ENCODE measurements at places on chromosomes 5 and 9.

DNA sequence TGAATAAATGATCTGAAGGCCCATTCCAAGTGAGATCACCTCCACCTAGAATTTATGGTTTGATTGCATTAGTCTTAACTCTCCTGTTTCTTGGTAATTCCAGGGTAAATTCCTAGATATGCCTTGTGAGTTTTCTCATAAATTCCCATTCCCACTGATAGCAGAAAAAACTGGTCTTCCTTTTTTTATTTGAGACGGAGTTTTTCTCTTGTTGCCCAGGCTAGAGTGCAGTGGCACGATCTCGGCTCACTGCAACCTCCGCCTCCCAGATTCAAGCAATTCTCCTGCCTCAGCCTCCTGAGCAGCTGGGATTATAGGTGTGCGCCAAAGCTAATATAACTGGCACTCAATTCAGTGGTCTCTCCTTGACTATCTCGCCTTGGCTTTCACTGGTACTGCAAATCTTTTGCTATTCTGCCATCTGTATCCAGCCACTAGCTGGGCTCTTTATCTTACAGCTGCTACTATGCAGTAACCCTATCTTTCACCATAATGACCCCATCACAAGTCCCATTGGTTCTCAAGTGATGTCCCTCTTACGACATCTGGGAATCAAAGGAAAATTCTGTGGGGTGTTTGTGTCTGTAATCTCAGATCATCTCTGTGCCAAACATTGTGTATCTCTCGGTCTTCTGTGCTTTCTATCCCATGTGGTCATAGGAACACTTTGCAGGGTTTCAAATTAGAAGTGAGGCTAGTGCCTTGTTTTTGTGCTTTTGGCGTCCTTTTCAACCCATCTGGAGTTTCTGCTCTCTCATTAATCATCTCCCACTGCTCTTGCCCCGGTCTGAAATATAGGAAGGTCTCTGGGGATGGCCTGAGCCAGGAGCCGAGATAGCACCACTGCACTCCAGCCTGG is 14.4 kb downstream of the HNRNPK start:
- DNase-seq: no peak

- no peak for DNase-seq
Measured at GRCh38 chr9:15570769-15571168, 17.9 kb downstream of the CCDC171 start.

DNA sequence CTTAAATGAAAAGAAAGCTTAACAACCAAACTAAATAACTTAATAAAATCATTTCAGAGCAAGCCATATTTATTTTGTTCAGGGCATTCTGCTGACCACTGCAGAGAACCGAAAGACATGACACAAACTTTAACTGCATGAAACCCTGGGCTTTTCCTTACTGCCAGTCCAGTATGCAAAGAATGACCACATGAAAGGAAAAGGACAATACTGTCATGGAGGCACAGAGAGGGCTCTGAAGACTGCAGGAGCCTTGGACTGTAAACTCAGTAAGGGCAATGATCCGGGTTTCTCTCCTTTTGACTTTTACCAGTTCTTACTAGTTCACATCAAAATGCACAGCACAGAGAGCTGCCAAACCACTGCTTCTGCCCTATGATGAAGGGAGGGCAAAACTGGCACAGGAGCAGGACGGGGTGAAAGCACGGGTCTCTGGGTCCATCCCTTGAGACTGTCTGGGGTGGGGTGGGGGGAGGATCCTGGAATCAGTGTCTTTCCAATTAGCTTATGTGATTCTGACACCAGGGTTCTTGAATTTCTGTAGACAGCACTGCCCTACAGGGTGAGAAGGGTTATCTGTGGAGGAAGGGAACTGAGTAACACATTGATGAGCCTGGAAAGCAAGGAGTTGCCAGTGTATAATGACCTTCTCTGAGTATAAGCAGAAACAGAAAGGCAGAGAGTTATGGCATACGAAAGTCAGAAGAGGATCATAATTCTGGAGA is 44.7 kb downstream of the RNF130 start:
- DNase-seq: no peak

- no peak for DNase-seq
Measured at GRCh38 chr5:139177809-139178588, 20.2 kb downstream of the SIL1 start.

DNA sequence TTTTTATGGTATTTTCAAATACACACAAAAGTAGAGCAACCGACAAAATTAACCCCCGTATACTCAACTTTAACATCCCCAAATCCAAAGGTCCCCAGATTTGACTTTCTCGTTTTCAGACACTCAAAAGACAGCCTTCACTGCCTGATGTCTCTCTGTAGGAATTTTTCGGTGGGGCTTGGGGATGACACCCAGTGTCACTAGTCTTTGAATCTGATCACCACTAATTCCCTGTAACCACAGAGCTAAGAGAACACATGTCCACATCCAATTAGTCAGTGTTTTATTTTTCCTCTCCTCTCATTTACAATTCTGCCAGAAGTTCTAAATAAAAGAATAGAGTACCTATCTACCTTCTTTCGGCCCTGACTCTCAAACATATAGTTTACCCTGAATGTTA is 324.6 kb downstream of the ARL15 start:
- no peak for DNase-seq

GRCh38 chr9:76629205-76629990 is 134.8 kb upstream of the PCA3 start:
- no peak for DNase-seq

DNA sequence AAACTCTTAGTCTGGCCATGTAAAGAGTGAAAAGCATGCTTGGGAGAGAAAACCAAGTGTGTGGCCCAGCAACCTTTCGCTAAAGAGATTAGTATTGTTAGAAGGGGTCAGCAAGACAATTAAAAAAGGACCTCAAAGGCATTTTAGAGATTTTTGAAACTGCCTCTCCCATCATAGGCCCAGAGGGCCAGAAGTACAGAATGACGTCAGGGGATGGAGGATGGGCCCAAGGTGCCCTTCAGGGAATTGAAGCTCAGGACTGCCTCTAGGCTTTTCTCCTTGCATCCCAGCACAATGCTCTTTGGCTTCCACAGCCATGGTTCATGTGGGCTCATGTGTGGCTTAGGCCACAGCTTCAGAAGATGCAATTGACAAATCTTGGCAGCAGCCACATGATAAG is 287.0 kb upstream of the COX7C start:
- DNase-seq: no peak

DNA sequence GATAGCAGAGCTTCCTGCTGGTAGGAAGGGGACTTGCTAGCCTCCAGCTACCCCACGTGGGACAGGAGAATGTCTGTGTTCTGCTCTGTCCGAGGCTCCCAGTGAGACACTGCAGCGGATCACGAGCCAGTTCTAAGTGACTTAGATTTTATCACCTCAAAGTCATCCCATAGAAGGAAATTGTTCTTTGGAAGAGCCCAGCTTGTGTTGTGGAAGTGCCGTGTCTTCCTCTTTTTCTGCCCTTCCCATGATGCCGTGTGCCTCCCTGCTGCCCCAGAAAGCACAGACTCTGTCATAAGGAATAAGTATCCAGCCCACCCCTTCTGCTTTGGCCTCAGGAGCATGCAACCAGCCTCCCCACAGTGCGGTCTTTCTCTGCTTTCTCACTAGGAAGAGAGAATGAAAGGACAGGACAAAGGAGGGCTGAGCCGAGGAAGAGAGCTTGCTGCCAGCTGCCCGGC is 35.6 kb downstream of the RUFY1 start:
- no peak for DNase-seq

GRCh38 chr5:50856401-50857119 is 190.1 kb downstream of the PARP8 start:
- DNase-seq: no peak

DNA sequence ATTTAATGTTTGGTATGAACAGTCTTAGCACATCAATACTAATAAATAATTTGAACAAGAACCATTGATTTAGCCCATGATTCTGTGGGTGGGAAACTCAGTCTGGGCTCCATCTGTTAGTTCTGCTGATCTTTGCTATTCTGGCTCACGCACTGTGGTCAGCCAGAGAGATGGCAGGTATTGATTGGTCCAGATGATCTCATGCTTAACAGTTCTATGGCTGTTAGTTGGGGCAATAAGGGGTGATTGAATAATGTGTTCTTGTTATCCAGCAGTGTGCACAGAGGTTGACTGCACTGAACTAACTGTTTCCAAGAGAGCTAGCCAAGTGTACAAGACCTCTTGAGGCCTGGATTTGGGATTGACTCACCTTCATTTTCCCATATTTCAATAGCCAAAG is 824.3 kb downstream of the SEMA5A start:
- no peak for DNase-seq

- peak; percentile 17 for DNase-seq
Measured at GRCh38 chr9:2657427-2657826, 35.8 kb downstream of the VLDLR start.

DNA sequence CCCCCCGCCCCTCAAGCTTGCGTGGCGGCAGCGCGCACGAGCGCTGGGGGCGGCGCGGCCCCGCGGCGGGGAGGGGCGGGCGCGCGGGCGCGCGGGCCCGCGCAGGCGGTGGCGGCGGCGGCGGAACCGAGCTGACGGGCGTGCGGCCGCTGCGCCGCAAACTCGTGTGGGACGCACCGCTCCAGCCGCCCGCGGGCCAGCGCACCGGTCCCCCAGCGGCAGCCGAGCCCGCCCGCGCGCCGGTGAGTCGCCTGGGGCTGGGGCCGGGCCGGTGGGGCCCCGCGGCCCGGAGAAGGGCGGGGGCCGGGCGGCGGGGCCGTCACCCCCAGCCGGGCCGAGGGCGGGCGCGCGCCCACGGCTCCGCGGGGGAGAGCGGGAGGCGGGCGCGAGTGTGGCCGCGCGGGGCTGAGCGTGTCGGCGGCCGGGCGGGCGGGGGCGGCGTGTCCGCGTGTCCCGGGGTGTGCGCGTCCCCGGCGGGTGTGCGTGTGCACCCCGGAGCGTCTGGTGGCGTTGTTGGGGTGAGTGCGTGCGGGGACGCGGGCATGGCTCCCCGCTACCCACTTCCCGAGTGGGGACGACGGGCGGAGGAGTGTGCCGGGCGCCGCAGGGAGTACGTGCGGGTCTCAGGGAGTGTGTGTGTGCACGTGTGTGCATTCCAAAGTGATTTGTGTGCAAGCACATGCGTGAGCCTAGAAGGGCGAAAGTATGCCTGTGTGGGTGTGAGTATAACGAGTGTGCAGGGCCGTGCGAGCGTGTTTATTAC is at the start of gene NEK6:
Gene NEK6, plus strand, starts transcription at position 106 of the 763 bp plus-strand sequence. CDS start 44,016 bp downstream, outside the sequence.
- peak; percentile 31 for DNase-seq

- DNase-seq: no peak
Measured at GRCh38 chr5:21615195-21615765, 1237.9 kb downstream of the CDH12 start.

DNA sequence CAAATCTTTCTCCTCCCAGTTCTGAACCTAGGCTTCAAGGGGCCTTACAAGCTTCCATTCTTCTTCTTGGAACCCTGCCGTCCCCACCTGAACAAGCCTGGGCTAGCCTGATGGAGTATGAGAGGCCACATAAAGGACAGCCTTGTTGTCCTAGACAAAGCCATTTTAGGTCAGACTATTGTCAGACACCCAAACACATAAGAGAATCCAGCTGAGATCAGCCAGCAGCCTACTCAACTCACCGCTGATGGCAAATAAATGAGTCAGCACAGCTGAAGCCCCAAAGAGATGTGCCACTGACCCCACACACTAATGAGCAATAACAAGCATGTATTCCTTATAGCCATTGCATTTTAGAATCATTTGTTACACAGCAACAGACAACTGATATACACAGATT is 33.8 kb downstream of the SVEP1 start:
- DNase-seq: no peak

DNA sequence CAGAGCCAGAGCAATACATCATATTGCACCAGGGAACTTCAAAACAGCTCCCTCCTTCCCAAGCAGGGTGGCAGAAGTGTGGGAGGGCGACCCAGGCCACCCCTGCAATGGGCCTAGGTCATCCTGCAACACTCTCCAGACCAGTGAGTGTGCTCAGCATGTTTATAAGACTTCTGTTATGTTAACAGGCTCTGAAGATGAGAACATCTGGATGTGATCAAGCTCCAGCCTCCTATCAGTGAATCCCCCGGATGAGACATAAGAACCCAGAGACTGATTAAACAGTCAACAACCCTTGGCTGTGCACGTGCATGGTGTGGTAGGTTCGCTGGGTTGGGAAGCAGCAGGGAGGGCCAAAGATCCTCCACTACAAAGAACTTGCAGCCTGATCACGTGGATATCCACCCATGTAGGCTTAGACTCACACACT is 63.3 kb downstream of the ABCA1 start:
- no peak for DNase-seq

DNA sequence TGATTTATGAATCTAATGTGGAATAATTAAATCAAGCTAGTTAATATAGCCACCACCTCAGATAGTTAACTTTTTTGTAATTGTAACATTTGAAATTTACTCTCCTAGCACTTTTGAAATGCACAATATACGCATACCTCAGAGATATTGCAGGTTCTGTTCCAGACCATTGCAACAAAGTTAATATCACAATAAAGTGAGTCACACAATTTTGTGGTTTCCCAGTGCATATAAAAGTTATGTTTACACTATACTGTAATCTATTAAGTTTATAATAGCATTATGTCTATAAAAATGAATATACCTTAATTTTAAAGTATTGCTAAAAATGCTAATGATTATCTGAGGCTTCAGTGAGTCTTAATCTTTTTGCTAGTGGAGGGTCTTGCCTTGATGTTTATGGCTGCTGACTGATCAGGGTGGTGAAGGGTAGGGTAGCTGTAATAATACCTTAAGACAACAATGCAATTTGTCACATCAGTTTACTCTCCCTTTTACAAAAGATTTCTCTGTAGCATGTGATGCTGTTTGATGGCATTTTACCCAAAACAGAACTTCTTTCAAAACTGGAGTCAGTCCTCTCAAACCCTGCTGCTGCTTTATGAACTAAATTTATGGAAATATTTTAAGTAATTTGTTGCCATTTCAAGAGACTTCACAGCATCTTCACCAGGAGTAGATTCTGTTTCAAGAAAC is 235.1 kb upstream of the ADAMTSL1 start:
- no peak for DNase-seq

GRCh38 chr5:179170606-179171005 is 110.4 kb downstream of the ZNF354C start:
- no peak for DNase-seq

GRCh38 chr5:180787711-180788431 is 14.7 kb downstream of the MGAT1 start:
- no peak for DNase-seq

DNA sequence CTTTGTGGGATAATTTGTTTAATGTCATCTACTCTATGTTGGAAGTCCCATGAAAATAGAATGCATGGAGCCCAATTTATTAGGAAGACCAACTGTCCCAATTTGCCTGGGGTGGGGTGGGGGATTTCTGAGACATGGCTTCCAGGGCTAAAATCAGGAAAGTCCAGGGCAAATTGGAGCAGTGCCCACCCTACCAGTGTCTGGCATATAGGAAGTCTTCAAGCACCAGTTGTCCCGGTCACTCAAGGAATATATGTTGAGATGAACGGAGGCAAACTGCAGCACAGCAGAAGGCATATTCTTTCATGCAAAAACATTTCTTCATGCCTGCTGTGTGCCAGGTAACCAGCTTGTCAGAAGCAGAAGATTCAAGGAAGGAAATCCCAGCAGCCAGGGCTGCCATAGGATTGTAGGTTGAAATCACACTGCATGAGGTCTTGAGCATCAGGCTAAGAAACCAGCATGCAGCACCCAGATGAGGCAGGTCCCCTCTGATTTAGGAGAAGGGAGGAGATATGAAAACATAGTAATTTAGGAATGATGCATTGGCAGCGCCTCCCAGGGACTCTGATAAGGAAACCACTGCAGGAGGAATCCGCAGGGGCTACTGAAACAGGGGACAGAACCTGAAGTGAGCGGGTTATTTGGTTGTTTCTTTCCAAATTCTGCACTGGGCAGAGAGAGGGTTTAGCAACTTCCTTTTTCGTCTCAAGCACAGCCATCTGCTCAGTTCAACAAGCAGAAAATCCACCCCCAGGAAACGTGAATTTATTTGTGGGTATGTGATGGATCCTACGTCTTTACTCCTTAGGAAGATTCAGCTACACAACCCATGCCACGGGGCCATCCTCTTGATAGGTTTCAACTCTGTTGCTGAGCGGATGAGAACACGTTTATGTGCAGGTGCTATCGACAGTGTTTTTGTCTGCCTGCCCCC is 112.6 kb upstream of the CPEB4 start:
- DNase-seq: no peak

Measured in activated CD4-positive, alpha-beta T cell treated with anti-CD3 and anti-CD28 coated beads for 48 hours (primary cell).